ENCODE measurements at places on chromosomes 16 and 17. TPM values are rescaled to one million over a fixed set of nuclear protein-coding genes. Genes with fewer than 3 reads are reported as not detected.

DNA sequence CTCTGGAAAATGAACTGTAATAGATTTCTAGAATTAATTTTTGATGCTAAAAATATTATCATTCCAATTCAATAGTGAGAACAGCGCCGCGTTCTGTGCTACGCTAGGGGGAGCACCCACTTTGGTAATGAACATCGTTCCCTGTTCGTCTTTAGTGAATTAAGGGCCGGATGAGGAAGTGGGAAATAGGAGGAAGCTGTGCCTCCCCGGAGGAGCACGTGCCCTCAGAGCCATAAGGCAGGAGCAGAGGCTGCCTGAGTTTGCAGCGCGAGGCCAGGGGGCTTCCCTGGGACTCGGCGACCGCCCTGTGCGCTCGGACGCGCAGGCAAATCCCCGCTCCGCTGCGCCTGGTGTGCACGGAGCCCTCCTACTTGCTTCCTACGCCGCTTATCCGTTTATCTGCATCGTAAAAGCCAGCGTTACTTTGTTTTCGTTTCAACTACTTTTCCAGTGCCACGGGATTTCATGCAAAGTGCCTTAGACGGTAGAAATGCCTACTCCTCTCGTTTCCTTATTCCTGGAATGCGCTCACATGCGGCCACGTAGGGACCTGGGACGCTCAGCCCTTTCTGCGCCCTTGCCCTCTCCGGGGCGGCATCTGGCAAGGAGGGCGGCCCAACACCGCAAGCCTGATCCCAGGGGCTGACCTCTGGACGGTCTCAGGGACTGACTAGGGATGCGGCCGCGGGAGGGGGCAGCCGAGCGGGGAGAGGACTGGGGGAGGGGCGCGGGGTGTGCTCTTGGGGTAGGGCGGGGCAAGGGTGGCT lies 76.4 kb downstream of the KCNJ12 start:
- DNase-seq: no peak

DNA sequence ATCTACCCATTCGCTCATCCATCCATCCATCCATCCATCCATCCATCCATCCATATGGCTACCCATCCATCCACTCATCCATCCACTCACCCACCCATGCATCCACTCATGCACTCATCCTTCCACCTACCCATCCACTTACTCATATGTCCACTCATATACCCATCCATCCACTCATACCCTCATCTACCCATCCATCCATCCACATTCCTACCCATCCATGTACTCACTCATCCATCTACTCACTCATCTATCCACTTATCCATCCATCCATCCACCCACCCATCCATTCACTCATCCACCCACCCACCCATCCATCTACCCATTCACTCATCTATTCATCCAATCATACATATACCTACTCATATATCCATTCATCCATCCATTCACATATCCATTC lies 112.0 kb downstream of the RBFOX3 start:
- DNase-seq: no peak

The HOXB8 gene
- polyA plus RNA-seq: 5.1 TPM

DNA sequence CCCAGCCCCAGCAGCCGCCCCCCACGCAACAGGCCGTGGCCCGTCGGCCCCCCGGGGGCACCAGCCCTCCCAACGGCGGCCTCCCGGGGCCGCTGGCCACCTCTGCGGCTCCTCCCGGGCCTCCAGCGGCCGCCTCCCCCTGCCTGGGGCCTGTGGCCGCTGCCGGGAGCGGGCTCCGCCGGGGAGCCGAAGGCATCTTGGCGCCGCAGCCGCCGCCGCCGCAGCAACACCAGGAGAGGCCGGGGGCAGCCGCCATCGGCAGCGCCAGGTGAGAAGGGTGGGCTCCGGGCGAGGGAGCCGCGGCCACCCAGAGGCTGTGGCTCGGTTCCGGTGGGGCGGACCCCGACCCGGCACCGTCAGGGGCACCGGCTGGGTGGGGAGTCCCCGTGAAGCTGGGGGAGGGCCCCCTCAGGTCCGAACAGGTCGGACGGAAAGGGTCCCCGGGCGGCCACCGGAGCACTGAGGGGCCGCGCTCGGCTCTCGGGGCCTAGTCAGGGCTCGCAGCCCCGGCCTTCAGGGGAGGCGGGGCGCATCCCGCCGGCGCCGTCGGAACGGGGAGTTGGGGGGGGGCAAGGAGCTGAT lies 583 bp downstream of the ATXN2L start:
- no peak for DNase-seq

DNA sequence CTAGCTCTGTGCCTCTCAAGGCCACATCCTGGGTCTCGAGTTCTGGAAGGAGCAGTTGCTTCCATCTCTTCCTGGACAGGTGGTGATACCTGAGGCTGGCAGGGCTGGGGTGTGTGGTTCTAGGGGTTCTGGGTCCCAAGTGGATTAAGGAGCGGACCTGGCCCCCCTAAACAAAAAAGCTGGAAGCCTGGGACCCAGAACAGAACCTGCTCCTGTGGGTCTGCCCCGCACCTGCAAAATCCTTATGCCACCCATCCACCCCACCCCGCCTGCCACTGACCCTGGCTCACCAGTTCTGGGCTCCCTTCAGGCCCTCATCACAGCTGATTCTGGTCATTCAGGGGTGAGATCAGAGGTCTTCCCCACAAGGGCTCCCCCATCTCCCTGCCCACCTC lies 44.8 kb downstream of the ADCY7 start:
- no peak for DNase-seq

GRCh38 chr16:66950971-66951790 lies 9.9 kb upstream of the CES3 start:
- no peak for DNase-seq

The ZNF597 gene
- polyA plus RNA-seq: 4.2 TPM
